Activated T-helper 1 cell treated with anti-CD3 and anti-CD28 coated beads, Interleukin-2, amount 50 U/mL, for 16 hours (primary cell): ENCODE measurements at places on chromosomes 13 and 19.

GRCh38 chr13:110636701-110637201, 21.4 kb downstream of the NAXD start:
- DNase-seq: no peak

DNA sequence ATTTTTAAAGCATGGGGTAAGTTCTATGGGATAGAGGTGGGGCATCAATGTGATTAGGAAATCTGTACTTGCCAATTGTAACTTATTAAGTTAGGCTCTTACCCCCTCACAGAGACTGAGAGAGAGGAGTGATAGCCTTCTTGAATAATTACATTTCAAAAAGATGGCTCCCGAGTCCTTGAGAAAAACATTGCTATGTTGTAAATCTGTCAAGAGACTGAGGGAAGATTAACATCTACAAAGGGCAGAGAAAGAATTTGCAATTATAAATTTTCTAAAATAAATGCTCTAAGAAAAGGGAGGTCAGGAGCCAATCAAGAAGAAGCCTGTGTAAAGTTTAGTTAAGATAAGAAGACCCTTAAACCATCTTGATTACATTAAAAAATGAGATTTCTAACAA, 1570.8 kb downstream of the OLFM4 start:
- no peak for DNase-seq

- no peak for DNase-seq
Observed at GRCh38 chr13:114050536-114051450, 76.9 kb upstream of the C13orf46 start.

DNA sequence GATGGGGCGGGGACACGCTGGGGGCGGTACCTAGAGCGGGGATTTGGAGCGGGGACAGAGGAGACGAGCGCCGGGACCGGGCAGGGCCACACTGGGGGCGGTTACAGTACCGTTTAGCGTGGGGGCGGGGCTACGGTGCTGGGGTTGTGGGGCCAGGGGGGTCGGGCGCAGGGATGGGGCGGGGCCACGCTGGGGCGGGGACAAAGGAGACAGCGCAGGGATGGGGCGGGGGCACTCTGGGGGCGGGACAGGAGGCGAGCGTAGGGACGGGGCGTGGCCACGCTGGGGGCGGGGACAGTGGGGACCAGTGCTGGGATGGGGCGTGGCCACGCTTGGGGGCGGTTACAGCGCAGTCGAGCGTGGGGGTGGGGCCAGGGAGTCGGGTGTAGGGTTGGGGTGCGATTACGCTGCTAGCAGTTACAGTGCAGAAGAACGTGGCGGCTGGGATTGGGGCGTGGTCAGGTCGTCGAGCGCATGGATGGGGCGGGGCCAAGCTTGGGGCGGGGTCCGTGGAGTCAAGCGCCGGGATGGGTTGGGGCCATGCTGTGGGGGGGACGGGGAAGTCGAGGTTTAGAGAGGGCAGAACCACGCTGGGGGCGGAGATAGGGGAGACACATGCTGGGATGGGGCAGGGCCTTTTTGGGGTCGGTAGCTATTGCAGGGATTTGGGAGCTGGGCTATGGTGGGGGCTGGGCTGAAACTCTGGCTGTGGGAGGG, 660 bp downstream of the ALKBH7 start:
- DNase-seq: peak; percentile 97

DNA sequence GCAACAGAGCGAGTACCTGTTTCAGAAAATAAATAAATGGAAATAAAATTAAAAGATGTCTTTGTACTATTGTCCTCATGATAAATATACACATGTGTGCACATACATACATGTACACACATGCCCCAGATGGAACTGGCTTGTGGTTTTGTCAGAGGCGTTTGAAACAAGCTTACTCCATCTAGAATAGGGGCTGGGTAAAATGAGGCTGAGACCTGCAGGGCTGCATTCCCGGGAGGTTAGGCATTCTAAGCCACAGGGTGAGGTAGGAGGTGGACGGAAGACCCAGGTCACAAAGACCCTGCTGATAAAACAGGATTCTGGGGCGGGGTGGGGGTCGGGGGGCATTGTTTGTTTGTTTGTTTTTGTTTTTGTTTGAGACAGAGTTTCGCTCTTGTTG, 8.1 kb upstream of the SIN3B start:
- DNase-seq: no peak

DNA sequence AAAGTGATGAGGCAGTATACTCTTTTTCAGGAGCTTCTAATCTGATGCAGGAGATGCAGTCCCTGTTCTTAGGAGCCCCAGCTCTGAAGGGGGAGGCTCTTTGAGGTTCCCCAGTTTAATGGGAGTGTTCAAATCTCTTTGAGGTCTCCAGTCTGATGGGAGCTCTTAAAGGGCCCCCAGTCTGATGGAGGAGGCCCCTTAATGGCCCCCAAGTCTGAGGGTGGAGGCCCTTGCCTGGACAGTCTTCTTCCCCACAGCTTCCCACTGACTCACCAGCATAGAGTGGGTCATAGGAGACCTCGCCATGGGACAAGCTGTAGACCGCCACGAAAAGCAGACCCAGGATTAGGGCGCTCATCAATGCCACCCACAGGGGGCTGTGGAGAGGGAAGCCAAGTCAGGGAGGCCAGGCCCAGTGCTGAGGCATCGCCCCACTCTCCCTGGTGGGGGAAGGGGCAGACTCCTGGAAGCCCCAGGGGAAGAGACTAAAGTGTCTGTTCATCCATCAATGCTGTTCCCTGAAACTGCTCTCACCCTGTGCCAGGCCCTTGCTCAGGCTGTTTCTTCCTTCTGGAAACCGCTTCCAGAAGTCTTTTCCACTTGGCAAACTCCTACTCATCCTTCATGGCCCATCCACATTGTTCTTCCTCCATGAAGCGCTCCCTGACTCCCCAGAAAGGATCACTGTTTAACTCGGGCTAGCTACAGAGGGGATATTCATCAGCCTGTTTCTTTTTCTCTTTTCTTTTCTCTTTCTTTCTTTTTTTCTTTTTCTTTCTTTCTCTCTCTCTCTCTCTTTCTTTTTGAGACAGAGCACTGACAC, 2.1 kb downstream of the TM6SF2 start:
- no peak for DNase-seq

- DNase-seq: no peak
Observed at GRCh38 chr13:109422161-109422560, 364.2 kb downstream of the IRS2 start.

DNA sequence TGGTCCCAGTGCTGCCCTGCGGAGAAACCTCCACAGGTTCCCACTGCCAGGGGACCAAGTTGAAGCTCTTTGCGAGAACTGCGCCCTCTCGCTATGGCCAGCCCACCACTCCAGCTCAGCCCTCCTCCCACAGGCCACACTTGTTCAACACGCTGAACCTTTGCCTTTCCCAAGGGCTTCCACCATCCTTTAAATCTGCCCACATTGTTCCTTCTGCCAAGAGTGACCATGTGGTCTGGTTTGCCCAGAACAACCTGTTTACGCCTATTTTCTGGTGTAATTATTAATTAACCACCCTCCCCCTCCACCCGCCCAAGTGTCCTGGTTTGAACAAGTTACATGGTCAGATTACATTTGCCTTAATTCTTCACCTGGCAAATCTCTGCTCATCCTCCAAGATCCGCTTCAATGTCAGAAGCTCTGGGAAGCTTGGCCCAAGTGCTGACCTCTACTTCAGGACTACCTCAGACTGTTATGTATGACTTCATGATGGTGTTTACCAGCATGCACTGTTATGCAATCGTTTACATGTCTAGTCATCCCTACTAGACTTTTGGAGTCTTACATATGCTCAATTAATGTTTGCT, 12.0 kb upstream of the USP12 start:
- no peak for DNase-seq

- no peak for DNase-seq
Observed at GRCh38 chr19:57818378-57818777, 3.7 kb upstream of the ZNF552 start.

DNA sequence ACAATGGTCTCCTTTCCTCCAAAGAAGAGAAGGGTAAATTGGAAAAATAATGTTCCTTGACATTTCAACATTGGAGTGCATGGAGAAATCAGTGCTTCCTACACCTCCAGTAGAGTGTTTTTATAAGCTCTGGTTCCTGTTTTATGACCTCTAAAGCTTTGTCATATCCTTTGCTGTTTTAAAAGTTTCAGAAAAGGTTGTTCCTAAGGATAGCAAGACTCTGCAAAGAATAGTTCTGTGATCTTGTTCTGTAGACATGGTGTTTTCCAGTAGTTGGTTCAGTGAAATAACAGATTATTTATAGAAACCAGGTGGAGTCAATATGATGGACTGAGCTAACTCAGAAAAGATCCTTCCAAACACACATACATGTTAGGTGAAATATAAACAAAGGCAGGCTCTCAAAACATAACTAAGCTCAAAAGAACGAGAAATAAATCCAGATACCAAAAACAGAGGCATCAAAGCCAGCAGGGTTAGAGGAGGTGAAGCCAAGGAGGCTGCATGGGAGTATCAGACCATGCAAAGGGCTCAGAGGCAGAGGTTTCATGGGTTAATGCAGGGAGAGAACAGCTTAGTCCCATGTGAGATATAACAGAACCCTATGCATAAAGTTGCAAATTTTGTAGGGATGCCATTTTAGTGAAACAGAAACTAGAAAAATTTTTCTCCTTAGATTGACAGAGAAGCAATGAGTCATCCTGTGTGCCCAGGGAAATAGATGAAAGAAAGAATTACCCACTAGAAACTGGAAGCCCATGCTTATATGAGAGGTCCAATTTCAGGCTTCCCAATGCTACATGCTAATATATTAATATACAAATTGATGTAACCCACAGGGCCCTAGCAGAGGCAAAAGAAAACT, 44.3 kb downstream of the SHISA2 start:
- DNase-seq: no peak

DNA sequence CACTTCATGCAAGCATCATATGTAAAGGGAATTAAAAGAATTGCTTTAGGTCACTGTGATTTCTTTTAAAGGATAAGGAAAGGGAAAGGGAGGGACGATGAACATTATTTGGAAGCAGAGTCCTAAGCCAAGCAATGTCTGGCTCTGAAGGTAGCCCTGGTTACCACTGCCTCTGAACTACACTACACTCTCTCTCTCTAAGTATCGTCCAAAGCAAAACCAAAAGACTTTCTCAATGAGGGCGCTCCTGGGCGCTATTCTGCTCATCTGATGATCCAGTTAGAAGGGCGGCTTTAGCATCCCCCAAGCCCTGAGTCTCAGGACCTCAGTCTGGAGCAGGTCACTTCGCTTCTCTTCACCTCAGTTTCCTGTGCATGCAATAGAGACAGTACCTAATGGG, 26.2 kb downstream of the FOXO1 start:
- no peak for DNase-seq

- DNase-seq: no peak
Observed at GRCh38 chr13:76965759-76966421, 17.6 kb downstream of the ACOD1 start.

GRCh38 chr19:28234637-28235036, 978.3 kb downstream of the UQCRFS1 start:
- DNase-seq: no peak

GRCh38 chr13:27918918-27919658, 712 bp upstream of the PDX1 start:
- no peak for DNase-seq

GRCh38 chr19:7865262-7865911, 8.8 kb downstream of the PRR36 start:
- DNase-seq: no peak

DNA sequence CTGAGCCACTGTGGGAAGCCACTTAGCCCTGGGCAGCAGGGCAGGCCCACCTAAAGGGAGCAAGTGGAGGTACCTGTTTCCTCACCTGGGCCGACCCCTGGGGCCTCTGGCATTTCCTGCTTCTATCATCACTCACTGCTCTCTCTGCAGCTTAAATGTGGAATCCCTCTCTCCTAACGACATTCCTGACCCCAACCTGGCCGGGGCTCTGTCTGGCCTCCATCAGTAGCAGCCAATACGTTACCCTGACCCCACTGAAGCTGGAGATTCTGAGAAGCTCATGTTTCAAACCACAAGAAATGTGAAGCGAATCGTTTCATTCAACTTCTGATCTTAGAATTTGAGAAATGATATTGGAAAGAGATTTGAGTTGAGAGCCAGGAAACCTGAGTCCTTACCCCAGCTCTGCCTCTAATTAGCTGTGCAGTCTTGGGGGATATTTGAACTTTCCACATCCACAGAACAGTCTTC, 39.9 kb downstream of the DOCK9 start:
- no peak for DNase-seq

- DNase-seq: no peak
Observed at GRCh38 chr19:10402441-10403038, 802 bp downstream of the CDC37 start.

- DNase-seq: no peak
Observed at GRCh38 chr13:109650861-109651260, 135.5 kb downstream of the IRS2 start.
